ENCODE measurements at places on chromosomes 11 and 22.
A peak's percentile ranks its signal among the peaks of the same experiment; 100 is the strongest.

DNA sequence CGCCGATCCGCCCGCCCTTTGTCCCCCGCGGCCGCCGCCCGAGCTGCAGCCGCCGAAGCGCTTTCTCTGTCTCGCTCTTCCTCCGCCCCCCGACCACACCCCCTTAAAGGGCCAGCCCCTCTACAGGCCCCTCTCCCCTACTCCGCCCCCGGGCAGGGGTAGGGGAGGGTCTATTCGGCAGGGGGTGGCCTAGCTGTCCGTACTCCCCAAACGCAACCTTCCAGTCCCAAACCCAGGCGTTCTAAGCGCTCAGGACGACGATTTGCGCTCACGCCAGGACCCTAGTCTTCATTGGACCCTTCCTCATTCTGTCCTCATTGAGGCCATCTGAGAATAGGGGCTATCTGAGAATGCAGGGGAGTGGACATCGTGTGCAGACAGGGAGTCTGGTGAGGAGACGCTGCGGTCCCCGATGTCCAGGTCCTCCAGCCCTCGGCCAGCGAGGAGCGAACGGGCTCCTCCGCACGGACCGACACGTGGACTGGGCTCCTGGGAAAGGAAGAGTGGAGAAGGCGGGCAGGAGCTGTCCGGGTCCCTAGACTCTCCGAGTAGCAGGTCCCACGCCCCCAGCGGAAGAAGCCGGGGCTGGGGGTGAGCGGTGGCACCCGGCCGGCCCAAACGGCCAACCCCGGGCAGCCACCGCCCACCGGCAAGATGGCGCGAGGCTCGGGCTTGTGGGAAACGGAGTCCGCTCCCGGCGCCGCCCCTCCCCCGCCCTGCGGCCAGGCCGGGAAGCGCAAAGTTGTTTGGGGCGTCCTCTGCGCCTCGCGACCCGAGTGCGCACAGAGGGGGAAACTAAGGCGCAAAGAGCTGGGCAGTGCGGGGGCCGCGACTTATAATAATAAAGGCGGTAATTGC, at the start of gene PPP1R14B:
Gene PPP1R14B, minus strand, starts transcription at position 73 of the 858 bp plus-strand sequence. CDS start 270 bp downstream, outside the sequence.
- peak; percentile 91 for DNase-seq

DNA sequence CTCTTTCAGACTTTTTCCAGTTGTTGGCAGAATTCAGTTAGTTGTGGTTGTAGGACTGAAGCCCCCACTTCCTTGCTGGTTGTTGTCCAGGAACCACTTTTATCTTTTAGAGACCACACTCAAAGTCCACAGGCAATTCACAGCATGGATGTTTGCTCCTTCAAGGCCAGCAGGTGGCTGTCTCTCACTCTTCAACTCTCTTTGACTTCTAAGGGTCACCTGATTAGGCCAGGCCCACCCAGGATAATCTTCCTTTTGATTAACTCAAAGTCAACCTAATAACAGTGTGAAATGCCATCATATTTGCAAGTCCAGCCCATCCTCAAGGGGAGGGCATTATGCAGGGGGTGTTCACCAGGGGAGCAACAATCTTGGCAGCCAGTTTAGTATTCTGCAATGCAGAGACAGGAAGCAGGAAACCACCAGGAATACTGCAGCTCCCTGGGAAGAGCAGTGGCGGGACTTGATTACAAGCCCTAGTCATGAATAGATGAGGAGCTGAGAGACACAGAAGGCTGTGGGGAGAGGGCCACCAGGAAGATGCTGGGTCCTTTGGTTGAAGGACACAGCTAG, 52.4 kb downstream of the LRRC74B start:
- peak; percentile 12 for DNase-seq

DNA sequence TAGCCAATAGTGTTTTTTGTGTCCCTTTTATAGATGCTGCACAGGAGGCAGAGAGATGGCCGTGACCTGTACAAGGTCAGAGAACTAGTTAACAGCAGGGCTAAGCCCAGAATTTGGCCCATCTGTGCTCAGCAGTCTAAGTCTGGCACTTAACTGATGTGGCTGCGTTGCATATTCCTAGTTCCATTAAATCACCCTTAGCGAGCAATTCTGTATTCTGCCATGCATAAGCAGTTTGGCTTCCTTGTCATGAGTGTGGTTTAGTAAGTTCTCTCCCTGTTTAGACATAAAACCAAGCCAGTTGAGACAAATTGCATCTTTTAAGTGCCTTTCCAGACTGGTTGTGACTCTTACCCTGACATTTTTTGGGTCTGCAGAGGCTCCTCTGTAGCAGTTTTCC, 230.6 kb upstream of the TENM4 start:
- no peak for DNase-seq

- no peak for DNase-seq
These were observed 32.5 kb downstream of the PDE3B start for GRCh38 chr11:14676068-14676467.

GRCh38 chr11:19642185-19643158, 70.2 kb upstream of the NAV2 start:
- DNase-seq: no peak

- no peak for DNase-seq
These were observed 129.7 kb downstream of the NCAM1 start for GRCh38 chr11:113090716-113091480.

DNA sequence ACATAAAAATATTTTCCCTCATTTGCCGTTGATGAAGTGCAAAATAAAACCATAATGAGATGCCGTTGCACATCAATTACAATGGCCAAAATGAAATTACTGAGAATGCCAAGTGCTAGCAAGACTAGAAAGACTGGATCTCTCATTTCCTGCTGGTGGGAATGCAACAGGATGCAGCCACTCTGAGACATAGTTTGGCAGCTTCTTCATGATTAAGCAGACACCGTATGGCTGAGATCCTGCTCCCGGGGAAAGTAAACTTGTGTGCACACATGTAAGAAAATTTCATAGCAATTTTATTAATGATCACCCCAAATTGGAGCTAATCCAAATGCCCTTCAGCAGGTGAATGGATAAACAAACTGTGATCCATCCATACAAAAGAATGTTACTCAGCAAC, 1013.2 kb downstream of the TBC1D22A start:
- no peak for DNase-seq
